Stimulated activated CD4-positive, alpha-beta T cell treated with anti-CD3 and anti-CD28 coated beads, TNF-alpha, amount 100 ng/mL, for 48 hours (primary cell): ENCODE measurements at places on chromosomes 11 and 22.

GRCh38 chr22:35406443-35406842 lies 6.5 kb downstream of the MCM5 start:
- DNase-seq = no peak

- DNase-seq = no peak
Measured at GRCh38 chr11:47111318-47111804, 65.3 kb downstream of the ARFGAP2 start.

- no peak for DNase-seq
Measured at GRCh38 chr11:79503028-79503427, 62.2 kb upstream of the TENM4 start.

GRCh38 chr11:110389965-110390364 lies 39.8 kb upstream of the FDX1 start:
- DNase-seq = no peak

GRCh38 chr11:32033067-32033466 lies 57.8 kb upstream of the RCN1 start:
- no peak for DNase-seq

DNA sequence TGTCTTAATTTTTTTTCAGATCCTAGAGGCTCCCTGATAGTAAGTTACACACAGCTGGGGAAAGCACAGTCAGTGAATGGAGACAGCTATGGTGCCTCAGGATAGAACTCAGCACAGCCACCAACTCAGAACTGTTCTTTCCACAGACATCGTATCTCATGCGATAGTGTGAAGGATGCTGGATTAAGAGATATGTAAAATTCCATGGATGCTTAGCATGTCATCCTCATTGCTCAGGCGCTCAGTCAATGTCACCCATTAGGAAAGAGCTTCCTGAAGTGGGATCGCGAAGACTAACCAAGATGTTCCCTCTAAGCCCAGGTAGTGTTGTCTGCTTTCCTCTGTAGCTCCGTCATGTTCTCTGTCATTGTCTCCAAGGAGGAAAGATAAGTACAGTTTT lies 1000.4 kb downstream of the OPCML start:
- no peak for DNase-seq

- DNase-seq = no peak
Measured at GRCh38 chr11:8011371-8011770, 24.2 kb downstream of the EIF3F start.

DNA sequence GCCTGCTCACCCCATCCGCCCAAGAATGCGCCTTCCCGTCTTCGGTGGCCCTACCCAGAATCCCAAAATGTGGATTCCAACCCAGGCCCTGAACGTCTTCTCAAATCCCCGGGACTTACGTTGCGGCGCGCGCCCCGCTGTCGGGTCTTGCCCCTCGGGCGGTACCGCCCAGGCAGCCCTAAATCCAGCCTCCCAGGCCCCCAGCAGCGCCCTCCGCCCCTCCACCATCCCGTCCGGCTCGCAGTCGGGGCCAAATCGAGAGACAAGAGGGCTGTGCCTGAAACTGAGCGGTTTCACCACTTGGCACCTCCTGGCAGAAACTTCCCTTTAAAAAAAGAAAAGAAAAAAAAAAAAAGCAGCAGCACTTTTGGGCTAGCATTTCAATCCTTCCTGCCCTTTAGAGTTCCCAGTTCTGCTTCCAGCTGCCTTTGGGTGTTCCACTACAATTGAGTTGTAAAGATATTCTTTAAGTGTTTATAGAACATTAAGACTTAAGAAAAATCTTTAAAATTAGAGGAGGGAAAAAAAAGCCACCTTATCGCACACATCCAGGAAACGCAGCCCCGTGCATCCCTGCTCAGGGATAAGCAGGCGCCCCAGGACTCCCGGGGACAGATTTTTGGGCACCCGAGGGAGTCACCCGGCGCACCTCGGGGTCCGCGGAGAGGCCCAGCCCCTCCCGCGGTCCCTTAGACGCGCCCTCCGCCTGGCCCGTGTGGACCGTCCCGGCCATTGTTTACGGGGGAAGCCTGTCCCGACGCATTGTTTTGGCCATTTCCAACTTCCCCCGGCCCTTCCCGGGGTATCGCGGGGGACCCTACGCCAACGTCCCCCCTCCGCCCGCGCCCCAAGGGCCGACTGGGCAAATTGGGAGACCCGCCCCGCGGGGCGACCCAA lies 57.6 kb downstream of the KCNJ4 start:
- DNase-seq = no peak

GRCh38 chr22:42796081-42796480 lies 61.0 kb downstream of the ARFGAP3 start:
- DNase-seq = no peak

- peak; percentile 54 for DNase-seq
Measured at GRCh38 chr11:75388386-75389275, 10.7 kb upstream of the RPS3 start.

DNA sequence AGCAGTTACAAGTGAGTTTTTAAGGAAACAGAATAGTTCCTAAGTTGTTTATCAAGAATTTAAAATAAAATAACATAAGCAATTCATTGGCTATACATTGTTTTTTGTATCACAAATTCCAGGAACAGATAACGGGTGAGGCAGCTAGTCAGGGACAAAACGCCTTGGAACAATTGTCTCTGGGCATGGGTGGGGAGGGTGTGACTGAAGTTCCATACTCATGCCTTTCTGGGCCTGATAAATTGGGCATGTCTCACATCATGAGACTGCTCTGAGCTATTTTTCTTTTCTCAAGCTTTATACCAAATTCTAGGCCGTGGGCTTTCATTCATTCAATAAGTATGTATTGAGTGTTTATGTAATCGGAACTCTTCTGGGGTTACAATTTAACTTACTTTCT lies 21.6 kb downstream of the FOLR3 start:
- DNase-seq = no peak

- DNase-seq = no peak
Measured at GRCh38 chr11:119706029-119706428, 23.0 kb downstream of the NECTIN1 start.

DNA sequence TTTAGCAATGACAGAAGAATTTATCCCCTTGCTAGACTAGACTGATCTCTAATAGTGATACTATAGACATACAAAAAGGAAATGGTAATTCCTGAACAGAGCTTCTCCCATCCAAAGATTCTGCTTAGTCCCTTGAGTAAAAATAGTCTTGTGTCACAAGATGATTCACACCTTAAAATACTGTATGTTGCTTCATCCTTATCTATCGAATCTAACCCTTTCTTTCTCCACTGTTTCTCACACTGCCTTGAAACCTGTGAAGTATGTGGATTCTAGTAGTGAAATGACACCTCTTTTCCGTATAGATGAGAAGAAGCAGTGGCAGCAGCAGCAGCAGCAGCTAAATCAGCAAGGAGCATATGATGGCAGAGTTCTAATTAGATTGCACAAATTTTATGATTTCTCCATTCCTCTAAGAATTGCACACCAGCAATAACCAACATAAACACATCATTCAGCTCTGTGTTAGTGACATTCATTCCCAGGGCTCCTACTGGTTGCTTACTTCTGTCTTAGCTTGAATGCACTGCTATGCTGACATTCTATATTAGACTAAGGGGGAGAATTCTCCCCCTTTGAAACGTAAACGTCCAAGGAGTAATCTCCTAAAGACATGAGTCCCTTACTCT lies 14.6 kb downstream of the KCNA4 start:
- DNase-seq = no peak

GRCh38 chr11:18295316-18295715 lies 26.6 kb downstream of the HPS5 start:
- no peak for DNase-seq

DNA sequence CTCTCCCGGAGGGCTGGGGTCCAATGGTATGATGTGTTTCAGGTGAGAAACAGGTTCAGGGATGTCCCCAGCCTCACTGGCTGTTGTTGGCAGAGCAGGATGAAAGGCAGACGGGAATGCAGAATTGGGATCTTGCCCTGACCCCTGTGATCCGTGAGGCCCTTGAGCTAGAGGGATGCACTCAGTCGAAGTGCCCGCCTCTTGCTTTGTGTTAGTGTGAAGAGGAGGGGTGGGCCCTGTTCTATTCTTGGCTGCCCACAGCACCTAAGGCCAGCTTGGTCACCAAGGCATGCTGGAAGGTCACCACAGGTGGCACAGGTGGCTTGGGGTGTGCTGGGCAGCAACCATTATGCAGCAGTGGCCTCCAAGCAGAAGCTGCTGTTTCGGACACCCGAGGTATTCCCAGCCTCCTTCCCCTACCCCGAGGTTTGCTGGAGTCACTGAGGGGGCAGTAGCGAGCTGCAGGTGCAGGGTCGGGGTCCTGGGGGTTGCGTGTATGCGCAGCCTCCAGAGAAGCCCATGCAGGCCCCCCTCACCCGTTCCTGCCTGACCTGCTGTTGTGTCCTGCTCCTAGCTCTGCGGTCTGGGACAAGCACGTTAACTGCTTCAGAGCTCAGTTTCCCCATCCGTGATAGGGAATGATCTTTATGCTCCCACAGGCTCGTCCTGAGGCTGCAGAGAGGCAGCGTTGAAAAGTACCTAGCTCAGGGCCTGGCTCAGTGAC lies 13.0 kb downstream of the LRP5 start:
- no peak for DNase-seq

GRCh38 chr11:13258855-13259254 lies 18.7 kb upstream of the BMAL1 start:
- no peak for DNase-seq

GRCh38 chr11:19101796-19102520 lies 15.0 kb upstream of the ZDHHC13 start:
- no peak for DNase-seq
